GM06990 (cell line): ENCODE measurements at places on chromosomes 7 and 10.

DNA sequence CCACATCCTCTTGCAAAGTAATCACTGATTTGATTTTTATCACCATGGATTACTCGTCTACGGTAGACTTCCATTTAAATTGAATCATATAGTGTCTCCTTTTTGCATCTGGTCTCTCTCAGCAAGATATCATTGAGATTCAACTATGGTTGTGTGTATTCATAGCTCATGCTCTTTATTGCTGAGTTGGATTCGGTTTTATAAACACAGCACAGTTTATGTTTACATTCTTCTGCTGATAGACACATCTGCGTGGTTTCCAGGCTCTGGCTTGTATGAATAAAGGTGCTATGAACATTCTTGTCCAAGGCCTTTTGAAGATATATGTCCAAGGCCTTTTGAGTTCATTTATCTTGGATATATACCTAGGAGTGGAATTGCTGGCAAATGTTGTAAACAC lies 356.5 kb upstream of the CELF2 start:
- no peak for DNase-seq

- DNase-seq, result no peak
Measured at GRCh38 chr7:154231732-154232131, 179.5 kb downstream of the DPP6 start.

GRCh38 chr7:66508431-66508830 lies 120.2 kb upstream of the KCTD7 start:
- DNase-seq, result no peak

GRCh38 chr10:49272251-49273081 lies 26.5 kb upstream of the C10orf71 start:
- no peak for DNase-seq

DNA sequence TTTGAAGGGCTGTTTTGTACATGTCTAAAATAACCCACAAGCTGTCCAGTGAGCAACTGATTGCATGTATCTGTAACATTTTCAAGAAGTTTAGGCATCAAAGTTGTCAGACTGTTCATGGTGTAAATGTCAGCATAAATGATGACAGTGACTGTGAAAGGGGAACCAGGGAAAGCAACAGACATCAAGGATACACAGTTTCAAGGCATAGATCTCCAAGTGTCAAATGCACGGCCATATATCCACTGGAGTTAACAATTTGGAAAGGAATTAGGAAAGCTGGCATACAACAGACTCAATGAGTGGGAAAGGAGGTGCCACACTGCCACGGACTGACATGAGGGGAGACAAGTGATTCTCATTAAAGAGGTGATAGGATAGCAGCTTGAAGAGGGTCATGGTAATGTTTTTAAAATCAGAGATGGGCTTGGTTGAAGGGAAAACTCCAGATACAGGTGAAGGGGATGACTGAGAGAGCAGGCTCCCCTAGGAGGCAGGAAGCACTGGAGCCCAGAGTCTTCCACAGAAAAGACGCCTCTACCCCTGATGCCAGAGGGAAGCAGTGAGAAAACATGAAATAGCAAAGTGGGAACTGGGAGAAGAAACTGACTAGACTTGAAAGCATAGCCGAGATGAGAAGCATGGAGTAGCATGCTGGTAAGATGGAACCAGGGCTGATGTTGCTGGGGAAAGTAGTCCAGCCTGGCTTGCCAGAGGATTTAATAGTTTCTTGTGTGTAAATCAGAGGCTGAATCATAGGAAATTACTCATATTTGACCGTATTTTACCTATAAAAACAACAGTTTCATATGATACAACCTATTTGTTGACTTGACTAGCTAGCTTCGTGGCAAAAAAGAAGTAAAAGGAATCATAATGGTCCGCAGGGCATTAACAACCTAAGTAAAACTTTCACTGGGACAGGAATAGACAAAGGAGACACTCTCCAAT lies 18.6 kb downstream of the NSMCE4A start:
- DNase-seq, result no peak

GRCh38 chr10:129093641-129094040 lies 373.4 kb upstream of the MGMT start:
- no peak for DNase-seq

- no peak for DNase-seq
Measured at GRCh38 chr10:2438248-2438939, 629.0 kb upstream of the PFKP start.

- DNase-seq, result no peak
Measured at GRCh38 chr7:151131592-151132293, 35.8 kb downstream of the GBX1 start.

- no peak for DNase-seq
Measured at GRCh38 chr10:60314069-60314940, 75.4 kb downstream of the ANK3 start.

- DNase-seq, result no peak
Measured at GRCh38 chr7:36072620-36073019, 80.4 kb upstream of the EEPD1 start.

- DNase-seq, result no peak
Measured at GRCh38 chr7:12942609-12943008, 255.2 kb downstream of the ARL4A start.

DNA sequence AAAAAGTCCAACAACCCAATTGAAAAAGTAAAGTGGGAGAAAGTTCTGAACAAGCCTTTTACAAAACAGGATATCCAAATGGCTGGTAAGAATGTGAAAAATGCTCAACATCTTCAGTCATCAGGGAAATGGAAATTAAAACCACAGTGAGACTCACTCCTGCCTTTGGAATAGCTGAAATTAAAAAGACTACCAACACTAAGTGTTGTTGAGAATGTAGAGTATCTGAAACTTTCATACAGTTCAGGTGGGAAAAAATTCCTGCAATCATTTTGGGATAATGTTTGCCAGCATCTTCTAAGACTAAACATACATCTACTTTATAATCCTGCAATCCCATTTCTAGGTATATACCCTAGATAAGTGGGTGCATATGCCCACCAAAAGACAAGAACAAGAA lies 395.1 kb downstream of the GRID1 start:
- no peak for DNase-seq

GRCh38 chr7:13240349-13240748 lies 552.9 kb downstream of the ARL4A start:
- no peak for DNase-seq

DNA sequence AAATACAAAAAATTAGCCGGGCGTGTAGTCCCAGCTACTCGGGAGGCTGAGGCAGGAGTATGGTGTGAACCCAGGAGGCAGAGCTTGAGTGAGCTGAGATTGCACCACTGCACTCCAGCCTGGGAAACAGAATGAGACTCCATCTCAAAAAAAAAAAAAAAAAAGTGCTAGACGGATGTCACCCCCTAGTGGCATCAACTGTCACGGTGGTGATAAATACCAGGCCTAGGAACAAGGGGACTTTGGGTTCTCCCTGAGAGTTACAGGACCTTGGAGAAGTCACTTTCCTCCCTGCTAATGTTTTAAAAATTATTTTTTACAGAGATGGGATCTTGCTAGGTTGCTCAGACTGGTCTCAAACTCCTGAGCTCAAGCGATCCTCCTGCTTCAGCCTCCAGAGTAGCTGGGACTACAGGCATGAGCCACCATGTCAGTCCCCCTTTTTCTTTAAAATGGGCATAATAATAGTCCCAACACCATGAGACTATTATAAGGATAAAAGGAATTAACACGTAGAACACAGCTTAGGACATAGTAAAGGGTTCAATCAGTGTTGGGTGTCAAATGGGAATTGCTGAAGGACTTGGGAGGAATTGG lies 2.6 kb upstream of the TMEM130 start:
- DNase-seq, result no peak

- DNase-seq, result no peak
Measured at GRCh38 chr7:9900339-9900738, 1073.3 kb upstream of the PHF14 start.

- DNase-seq, result no peak
Measured at GRCh38 chr7:137885678-137886077, 38.9 kb upstream of the DGKI start.

GRCh38 chr7:45211066-45211465 lies 53.5 kb downstream of the RAMP3 start:
- DNase-seq, result no peak

DNA sequence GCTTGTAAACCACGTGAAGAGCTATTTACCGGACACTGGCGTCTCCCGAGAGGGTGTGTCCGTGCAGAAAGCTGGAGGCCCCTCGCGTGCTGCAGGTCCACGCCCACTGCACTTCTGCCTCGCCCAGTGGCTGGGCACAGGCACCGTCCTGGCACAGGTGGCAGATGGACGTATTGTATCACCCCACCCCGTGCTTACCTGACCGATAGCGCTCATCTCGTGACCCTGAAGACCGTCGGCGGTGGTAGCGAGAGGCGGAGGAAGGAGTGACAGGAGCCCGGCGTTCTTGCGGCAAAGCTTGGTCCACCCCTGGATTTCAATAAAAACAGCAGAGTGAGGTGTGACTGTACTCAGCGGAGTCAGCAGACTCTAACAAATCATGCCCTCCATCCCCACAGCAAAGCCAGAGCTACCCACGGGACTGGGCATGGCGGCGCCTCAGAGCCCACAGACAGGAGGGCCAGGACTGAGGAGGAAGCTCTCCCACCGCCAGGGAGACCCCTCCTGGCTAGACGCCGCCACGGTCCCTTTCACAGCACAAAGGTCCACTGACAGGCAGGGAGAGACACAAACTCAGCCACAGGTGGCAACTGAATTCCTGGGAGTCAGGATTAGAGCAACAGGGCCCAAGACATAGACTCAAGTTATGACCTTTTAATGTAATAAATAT lies 217.1 kb downstream of the DIP2C start:
- DNase-seq, result no peak

DNA sequence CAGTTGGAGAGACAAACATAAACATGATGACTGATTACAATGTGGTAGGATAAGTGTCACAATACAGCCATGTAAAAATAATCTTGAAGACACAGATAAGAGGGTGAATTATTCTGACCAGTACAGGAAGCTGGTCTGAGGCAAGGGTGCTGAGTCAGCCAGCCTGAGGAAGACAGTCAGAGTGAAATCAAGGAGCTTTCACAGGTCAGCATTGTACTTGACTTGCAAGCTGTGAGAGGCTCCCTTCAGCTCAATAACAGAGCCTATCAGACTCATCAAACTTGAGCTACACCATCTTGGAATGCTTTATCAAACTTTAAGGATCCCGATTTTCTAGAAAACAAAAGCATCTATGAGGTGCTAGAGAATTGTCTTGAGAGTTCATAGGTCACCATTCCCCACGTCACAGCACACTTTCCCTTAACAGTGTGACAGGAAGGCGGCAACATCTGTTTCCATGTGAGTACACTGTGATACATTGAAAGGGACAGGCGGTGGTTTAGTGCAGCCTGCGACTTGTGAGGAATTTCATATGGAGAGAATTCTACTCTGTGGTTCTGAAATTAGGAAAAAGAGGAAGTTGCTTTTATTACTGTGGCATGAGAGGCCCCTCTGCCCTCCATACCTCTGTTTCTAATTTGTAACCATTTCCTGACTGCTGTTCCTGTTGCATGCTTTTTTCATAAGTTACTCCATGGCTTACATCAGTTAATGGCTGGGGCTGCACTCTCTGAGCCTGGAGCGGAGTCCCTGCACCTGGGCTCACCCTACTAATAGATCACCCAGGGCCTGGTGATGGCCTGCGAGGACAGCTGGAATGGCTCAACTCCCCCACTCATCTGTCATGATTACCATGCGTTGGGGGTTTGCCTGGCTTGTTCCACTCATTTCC lies 417.1 kb downstream of the SUGCT start:
- peak; percentile 2 for DNase-seq

DNA sequence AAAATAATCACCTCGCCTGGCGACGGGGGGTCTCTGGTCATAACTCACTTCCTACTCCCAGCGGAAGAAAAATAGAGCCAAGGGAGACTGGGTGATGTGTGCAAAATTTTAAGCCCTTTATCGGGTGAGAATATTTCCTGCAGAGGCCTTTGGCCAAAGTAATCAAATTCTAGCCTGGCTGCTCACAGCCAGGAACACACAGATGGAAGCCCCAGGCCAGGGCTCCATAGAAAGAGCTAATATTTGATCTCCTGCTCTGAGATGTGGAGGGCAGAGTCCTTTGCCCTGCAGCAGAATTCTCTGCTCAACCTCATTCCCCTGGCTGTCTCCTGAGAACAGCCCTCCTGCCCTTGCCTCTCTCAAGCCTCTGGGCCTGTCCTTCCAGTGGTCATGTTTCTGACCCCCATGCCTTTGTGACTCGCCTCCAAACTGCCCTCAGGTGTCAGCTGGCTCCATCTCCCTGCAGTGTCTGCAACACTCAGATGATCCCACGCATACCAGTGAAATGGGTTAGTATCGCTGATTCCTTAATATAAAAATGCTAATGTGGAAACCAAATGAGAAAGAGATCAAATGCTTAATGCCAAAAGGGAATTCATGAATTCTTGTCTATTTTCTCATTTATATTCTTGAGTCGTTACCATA lies 34.5 kb downstream of the FRMD4A start:
- no peak for DNase-seq

DNA sequence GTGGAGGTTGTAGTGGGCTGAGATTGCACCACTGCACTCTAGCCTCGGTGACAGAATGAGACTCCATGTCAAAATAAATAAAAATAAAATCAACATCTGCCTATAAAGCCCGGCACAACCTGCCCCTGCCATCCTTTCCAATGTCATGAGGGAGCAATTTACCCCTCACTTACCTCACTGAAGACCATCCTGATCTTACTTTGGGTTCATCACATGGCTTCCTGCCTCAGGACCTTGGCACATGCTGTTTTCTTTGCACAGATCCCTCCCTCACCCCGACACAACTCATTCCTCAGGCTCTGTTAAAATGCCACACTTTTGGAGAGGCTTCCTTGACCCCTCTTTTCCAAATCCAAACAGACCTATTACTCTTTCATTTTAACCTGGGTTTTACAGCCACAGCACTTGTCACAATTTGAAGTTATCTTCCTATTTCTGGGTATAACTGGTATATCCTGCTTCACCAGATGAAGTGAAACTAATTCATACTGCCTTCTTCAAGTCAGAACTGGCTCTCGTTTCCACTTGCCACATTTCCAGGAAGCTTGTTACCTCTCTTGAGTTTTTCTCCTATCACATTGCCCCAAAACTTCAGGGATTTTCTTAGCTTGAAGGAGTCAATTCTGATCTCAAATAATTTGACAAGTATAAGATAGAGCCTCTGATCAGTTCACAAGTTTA lies 69.3 kb upstream of the PARD3 start:
- DNase-seq, result no peak

- no peak for DNase-seq
Measured at GRCh38 chr7:108147031-108147563, 16.9 kb upstream of the LAMB4 start.

DNA sequence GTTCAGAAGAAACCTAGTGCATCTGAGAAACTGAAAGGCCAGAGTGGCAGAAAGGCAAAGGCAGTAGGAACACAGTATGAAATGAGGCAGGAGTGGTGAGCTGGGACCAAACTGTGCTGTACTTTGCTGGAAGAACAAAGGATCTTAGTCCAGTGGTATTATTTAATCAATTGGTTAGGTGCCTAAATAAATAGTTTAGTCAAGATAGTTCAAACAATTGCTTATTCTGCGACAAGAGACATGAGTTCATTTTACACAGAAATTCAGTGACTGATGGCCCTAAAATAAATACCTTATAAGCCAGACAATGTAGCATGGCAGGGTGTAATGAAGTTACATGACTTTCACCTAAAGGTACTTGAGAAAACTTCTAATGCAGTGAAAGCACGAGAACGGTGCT lies 181.8 kb upstream of the LRRN3 start:
- DNase-seq, result no peak

GRCh38 chr7:1403638-1404459 lies 55.4 kb downstream of the MICALL2 start:
- DNase-seq, result no peak

GRCh38 chr7:1223196-1223981 lies 9.3 kb upstream of the UNCX start:
- DNase-seq, result no peak
